Sigmoid colon (tissue), 7 donors: ENCODE measurements at places on chromosomes 5 and 9. TPM values are rescaled to one million over a fixed set of nuclear protein-coding genes. Genes with fewer than 3 reads are reported as not detected.

Gene IL9
- total RNA-seq, result not detected

Gene PCDHGB3
- 9.2 TPM for total RNA-seq

Gene ECPAS
- 69.3 TPM for total RNA-seq

Gene FOXD4
- 0.55 TPM for total RNA-seq

Gene SPAAR
- 3.2 TPM for total RNA-seq

Gene PHF24
- 0.68 TPM for total RNA-seq

Gene BSPRY
- 0.66 TPM for total RNA-seq

Gene ENTPD2
- 2.2 TPM for total RNA-seq

Gene FXN
- 5.5 TPM for total RNA-seq

Gene STRBP
- total RNA-seq, result 18.2 TPM
